ENCODE measurements at places on chromosomes 1 and 21.
A peak's percentile ranks its signal among the peaks of the same experiment; 100 is the strongest.

DNA sequence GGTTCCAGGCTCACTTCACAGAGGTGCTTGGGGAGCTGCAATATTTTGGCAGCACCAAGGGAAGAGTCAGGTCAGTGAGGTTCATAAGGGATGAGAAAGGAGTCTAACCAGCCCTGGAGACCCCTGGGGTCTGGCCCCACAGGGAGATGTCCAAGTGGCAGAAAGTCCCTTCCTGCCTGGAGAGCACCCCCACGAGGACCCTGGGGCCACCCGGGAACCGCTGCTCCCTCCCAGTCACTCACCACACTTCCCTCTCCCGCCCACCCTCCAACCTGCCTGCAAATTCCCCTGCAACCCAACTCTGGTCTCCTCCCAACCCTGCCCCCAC, 6.5 kb upstream of the ITGB2 start:
- DNase-seq = no peak

GRCh38 chr21:34526618-34527290, 14.7 kb upstream of the KCNE1 start:
- peak; percentile 89 for DNase-seq

- no peak for DNase-seq
Observed at GRCh38 chr1:93768380-93768863, 86.8 kb upstream of the BCAR3 start.

GRCh38 chr21:17387030-17387617, 125.7 kb upstream of the CXADR start:
- DNase-seq = no peak

DNA sequence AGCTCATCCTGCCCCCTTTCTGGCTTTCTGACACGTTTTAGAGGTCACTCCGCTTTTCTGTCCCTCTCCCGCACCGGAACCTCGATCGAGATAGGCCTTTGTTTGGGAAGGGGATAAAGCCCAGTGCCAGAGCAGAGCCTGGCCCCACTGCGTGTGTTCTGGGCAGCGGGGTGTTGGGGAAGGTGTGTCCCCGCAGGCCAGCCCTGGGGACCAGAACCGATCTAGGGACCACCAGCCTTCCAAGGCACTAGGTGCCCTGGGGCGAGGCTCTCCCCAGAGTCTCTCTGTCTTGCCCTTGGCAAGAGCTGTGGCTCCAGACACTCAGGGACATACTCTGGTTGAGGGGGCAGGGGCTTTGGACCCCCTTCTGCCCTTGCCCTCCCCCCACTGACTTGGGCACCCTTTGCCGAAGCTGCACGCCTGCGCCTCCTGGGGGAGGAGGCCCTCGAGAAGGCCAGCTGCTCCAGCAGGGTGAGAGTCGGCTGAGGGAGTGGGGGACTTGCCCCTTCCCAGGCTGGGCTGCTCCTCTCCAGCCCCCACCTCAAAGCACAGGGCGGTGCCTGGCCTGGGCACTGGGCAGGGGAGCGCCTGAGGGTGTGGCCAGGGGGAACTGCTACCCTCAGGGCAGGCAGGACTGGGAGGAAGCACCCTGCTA, 16.4 kb downstream of the PRXL2B start:
- DNase-seq = no peak

DNA sequence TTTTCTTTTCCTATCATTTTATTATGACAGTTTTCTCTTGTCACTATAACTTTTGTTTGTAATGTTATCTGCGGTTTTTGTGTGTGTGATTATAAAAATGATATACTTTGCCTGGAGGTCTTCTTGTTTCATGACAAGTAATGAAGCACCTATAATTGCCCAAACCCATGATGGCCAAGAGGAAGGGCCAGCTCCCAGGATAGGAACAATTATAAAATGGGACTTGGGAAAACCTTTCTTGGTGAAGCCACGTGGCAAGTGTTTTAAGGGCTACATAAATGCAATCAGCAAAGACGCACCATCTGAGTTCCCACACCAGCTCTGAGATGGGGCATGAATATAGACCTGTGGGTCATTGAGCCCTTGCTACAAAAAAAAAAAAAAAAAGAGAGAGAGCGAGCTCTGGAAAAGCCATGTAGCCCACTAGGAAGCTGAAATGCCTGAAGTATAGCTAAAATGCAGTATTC, 462.6 kb upstream of the RUNX1 start:
- DNase-seq = no peak

- DNase-seq = no peak
Observed at GRCh38 chr21:38740090-38740489, 65.6 kb upstream of the ETS2 start.

- no peak for DNase-seq
Observed at GRCh38 chr1:226846786-226847185, 23.6 kb upstream of the PSEN2 start.
